ENCODE measurements at places on chromosomes 4 and X.

- DNase-seq, result no peak
These were observed 28.3 kb upstream of the CFAP299 start for GRCh38 chr4:80307183-80307735.

DNA sequence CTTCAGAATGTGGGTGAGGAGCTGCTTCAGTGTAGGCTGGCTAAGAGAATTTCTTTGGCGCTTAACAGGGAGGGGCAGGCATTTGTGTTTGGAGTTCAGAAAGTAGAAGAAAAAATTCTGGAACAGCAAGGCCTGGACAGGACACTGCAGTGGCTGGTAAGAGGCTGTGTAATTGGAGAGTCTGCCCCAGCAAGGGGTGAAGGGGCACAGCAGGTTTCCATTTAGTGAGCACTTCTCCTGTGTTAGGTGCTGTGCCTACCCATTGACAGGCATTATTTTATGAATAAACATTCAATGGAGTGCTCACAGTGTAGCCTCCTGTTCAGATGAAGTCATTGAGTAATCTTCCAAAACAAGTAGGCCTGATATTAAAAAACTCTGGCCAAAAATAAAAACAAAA is 10.7 kb upstream of the CPE start:
- DNase-seq, result no peak

DNA sequence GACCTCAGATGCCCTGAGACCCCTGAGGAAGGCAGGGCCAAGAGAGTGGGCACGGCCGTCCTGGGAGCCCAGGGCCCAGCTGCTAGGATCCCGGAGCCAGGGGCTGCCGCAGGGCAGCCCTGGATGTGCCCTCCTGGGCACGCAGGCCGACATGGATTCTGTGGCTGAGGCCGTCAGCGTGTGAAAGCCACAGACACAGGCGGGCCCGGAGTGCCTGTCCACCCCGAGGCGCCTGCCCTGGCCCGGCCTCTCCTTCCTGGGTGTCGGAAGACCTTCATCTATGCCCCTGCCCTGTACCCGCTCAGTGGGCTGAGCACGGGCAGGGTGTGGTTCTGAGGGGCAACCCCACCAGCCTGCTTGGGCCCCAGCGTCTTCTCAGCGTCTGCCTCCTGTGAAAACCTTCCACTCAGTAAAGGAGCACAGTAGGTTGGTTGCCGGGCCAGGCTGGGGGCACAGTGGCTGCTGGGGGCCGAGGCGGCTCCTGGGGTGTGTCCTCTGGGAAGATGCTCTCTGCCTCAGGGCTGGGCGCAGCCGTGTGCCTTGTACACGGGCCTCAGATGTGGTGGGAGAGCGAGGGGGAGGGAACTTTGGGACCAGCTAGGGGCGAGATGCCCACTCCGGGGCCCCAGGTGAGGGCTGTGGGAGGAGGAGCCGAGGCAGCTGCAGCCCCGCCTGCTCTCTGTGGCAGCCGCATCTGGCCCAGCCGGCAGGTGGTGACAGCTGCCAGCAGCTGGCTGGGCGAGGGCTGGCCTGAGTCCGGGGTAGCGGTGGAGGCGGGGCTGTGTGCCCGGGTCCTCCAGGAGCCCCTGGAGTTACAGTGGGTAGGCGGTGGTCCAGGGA is 20.8 kb downstream of the FGFRL1 start:
- no peak for DNase-seq

- DNase-seq, result no peak
These were observed 175.5 kb downstream of the NLGN4X start for GRCh38 chrX:6053141-6053540.

DNA sequence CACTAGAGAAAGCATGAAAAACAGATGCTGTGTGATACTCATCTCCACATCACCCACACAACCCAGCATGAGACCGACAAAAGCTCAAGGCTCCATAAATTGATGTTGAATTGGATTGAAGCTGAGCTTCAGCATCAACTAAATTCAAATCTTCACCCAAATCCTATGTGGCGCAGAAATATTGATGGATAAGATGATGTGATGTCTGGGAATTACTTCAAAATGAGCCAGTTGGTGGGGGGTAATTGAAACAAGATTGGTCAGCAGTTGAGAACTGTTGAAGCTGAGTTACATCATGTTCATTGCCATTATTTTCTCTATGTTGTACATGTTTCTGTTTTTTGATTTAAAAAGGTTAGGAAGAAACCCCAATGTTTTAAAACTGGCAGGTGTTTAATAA is 166.5 kb upstream of the STS start:
- DNase-seq, result no peak

DNA sequence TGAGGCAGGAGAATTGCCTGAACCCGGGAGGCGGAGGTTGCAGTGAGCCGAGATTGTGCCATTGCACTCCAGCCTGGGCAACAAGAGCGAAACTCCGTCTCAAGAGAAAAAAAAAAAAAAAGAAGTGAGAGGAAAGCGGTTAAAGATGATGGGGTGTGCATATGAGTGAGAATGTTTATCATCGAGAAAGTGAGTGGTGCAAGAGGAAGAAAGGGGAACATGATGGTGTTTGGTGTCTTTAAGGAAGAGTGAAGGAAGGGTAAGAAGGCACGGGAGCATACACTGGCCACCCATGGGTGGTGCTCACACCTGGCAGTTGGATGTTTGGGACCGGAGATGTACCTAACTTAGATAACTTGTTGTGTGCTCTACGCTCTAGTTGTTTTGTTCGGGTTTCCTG is 62.2 kb downstream of the STOX2 start:
- no peak for DNase-seq

GRCh38 chrX:65990702-65991101 is 49.2 kb downstream of the VSIG4 start:
- no peak for DNase-seq

DNA sequence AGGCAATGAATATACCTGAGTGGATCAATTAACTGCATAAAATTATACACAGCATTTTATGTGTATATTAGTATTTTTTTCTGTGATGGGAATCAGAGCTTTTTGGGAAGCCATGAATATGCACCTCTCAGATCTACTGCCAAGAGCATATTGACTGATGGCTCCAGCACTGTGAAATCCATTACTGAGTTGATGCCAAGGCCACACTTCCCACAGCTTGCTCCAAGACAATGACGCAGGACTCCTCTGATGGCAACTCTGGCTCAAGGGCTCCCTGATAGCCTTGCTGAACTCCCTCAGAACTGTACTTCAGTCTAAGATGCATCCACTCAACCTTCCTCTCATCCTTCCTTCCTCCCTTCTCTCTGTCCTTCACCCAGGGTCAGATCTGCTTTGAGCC is 82.7 kb downstream of the OTC start:
- no peak for DNase-seq
